ENCODE measurements at places on chromosomes 6 and 20.

GRCh38 chr6:39488255-39488879 lies 165.9 kb upstream of the KCNK16 start:
- no peak for DNase-seq

DNA sequence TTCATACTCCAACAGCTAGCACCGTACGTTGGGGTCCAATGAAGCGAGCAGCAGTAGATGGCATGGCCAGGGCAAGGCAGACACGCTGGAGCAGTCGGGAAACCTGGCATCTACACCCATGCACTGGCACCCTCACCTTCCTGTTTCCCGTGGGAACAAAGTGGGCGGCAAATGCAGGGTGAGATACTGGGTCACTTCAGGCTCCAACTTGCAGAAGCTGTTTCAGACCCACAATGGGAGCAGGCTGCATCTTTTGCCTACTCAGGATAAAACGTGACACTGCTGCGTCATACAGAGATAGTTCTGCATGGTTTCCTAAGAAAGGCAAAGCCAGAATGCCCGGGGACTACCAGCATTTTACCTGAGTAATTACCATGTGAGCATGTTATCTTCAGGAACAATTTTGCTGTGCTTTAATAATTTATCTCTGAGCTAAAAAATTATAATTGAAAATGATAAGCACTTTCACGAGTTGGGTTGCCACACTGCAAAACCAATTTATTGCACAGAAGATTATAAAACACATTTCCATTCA lies 10.9 kb upstream of the CD93 start:
- DNase-seq: no peak

GRCh38 chr6:31723980-31724691 lies 963 bp downstream of the MPIG6B start:
- DNase-seq: no peak

DNA sequence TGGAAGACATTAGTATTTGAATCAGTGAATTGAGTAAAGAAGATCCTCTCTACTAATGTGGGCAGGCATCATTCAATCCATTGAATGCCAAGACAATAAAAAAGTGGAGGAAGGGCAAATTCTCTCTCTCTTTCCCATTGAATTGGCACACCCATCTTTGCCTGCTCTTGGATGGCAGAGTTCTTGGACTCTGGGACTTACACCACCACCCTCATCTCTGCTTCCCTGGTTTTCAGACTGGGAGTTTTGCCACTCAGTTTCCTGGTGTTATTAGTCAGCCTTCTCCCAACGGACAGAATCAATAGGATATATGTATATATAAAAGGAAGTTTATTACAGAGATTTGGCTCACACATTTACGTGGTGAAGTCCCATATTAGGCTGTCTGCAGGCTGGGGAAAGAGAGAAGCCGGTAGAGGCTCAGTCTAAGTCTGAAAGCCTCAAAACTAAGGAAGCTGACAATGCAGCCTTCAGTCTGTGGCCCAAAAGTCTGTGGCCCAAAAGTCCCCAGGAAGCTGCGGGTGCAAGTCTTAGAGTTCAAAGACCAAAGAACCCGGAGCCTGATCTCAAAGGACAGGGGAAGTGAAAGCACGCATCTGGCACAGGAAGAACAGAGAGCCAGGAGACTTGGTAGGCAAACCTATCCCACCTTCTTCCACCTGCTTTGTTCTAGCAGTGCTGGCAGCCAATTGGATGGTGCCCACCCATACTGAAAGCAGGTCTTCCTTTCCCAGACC lies 64.4 kb downstream of the SMPDL3A start:
- no peak for DNase-seq

- no peak for DNase-seq
Observed at GRCh38 chr20:44495802-44496481, 20.3 kb downstream of the TTPAL start.

- DNase-seq: no peak
Observed at GRCh38 chr6:736657-737446, 43.9 kb upstream of the EXOC2 start.

DNA sequence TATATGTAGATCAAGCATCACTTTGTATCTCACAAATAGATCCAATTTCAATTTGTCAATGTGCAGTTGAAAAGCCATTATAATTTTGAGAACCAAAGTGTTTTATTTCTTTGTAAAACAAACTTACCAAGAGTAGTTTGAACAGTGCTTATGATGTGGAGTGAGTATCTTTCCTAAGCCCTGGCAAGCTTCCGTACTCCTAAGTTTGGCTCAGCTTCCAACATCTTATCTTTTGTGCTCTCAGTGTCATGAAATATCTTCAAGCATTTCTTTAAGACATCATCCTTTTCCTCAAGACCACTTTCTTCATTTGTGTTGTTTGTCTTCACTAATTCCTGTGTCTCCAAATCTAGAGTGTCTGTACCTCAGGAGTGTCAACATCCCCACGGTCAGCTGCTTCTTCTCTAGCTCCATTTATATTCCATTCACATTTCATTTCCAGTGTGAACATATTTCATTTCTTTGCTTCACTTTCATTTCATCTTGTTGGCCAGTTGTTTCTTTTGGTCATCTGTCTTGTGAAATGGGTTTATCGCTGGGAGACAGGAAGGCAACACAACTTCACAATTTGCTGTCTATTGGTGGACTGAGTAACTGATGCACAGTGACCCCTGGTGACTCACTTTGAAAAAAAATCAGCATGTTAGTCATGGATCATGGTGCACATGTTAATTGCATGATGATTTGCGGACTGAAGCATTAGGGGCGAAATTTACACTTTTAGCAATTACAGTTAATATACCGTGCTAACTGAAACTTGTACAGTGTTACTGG lies 36.9 kb downstream of the SLC24A3 start:
- DNase-seq: peak; percentile 19

- no peak for DNase-seq
Observed at GRCh38 chr20:37381621-37382471, 35.9 kb downstream of the SRC start.

GRCh38 chr6:93418033-93418407 lies 1.3 kb downstream of the EPHA7 start:
- DNase-seq: peak; percentile 6

DNA sequence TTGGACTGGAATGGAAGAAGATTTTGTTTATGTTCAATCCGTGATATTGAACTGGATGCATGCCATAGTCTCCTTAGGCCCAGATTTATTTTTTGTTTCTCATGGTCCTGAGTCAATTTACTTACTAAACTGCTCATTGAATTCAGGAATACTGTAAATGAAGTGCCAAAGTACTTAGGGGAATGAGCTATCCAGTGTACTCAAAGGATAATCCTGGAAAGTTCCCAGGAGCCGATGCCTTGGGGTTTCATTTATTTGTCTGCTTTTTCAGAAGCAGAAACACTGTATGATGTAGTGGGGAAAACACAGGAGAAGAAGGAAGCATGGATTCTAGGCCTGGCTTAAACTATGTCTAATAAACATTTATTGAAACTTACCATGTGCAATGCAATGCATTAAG lies 56.1 kb upstream of the THEMIS start:
- DNase-seq: no peak

DNA sequence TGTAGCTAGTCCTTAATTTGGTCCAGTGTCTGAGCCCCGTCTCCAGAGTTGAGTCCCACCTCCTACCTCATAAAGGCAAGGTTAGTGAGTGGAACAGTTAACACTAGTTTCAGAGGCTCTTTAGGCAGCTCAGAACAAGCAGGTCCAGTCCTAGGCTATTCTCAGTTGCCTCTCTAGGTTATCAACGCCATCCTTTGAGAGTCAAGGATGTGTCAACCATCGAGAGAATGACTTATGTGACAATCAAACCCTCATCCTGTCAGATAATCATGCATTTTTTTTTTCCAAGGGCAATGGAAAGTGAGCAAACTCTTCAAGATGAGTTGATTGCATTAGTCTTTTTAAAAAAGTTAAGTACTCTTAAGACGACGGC lies 64.0 kb upstream of the TXNDC5 start:
- DNase-seq: no peak

- no peak for DNase-seq
Observed at GRCh38 chr6:12147557-12148316, 135.6 kb downstream of the HIVEP1 start.

GRCh38 chr6:161117308-161117707 lies 125.7 kb downstream of the MAP3K4 start:
- DNase-seq: no peak

DNA sequence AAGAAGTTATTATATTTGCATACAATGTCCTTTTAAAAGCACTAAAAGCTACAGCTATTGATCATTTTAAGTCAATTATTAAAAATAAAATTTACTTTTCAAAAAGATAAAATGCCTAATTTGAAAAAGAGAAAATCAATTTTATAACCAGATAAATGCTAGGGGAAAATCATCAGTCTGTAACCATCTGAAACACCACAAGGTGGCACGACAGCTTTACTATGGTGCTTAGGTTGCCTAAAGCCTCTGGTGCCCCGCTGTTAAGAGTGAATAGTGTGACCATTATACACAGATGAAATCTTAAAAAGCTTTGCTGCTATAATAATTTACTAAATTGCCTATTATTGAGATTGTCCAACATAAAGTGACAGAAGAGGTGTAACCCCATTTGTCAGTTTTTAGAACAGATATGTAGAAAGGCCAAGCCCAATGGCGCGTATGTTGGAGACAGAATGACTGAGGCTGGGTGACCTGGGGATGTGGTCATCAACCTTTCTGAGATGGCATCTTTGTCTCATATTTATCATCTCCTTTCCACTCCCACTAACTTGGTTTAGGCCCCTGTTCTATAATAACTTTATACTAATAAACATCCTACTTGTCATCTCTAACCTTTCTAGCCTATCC lies 100.8 kb downstream of the MOXD1 start:
- DNase-seq: peak; percentile 49

- no peak for DNase-seq
Observed at GRCh38 chr6:126570507-126570906, 230.6 kb downstream of the CENPW start.

- no peak for DNase-seq
Observed at GRCh38 chr6:57033228-57033627, 13.3 kb upstream of the KIAA1586 start.

- DNase-seq: no peak
Observed at GRCh38 chr6:30061858-30062458, 893 bp downstream of the POLR1H start.

GRCh38 chr20:19427913-19428312 lies 215.5 kb downstream of the SLC24A3 start:
- no peak for DNase-seq

DNA sequence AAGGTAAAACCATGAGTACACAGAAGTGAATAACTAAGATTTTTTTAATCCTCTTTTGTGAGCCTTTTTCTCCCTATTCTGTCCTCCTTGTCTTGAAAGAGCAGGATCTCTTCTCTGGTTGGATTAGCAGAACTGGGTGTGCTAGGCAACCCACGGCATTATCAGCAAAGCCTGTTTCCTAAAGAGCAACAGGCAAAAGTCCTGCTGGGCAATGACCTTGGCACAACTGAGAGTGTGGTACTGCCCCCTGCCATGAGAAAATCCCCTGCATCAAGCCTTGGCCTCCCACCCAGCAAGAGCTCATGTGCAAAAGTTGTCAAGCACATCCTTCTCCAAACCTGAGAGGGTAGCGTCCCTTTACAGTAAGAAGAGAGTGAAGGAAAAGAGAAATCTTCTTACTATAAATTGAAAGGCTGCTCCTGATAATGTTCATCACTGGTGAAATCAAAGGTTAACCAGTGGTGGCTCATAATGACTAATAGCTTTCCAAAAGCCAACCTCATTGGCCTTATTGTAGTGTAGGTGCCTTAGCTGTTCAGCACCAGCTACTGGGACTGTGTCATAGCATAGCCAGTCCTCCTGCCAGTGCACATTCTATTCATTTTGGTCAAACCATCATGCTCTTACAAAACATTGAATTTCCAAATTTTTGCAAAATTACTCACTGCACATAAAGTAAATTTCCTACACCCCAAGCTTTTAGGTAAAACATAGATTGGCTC lies 17.1 kb downstream of the KIF6 start:
- no peak for DNase-seq

DNA sequence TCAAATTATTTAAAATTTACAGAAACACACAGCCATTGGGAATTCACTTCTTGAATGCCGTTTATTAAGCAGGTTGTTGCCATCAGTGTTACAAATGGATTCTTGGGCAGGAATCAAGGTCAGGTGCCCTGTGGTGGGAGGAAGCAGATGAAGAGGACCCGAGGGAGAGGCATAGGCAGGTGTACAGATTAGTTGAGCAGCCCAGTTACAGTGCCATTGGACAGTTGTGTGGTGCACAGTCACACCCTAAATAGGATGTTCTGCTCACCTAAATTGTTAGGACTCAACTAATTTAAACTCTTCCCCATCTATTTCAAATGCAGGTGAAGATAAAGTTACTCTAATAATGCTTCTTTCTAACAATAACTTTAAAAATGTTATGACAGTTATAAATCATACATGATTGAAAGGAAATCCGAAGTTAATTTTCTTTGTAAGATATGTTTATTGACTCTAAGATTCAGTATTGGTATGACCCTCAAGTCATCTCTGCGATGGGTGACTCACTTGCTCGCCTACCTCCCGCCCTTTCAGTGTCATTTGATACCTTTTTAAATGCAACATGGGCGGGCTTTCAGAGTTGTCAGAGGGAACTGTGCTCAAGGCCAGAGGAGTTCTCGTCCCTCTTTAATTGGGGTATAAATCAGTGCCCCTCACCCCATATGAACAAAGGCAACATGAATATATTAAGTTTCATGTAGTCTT lies 35.1 kb downstream of the DSE start:
- DNase-seq: peak; percentile 47

- peak; percentile 41 for DNase-seq
Observed at GRCh38 chr6:42978487-42978838, 518 bp downstream of the PEX6 start.

DNA sequence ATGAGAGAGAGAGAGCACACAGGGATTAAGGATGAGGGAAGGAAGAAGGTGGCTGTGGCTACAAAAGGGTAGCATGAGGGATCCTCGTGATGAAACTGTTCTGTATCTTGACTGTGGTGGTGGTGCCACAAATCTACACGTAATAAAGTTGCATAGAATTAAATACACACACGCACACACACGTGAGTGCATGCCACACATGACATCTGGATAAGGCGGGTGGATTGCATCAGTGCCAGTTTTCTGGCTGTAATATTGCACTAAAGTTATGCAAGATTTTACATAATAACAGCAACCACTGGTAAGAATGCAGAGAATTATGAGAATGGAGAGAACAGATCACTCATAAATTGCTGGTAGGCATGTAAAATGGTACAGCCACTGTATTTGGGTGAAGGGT lies 16.9 kb upstream of the STK35 start:
- no peak for DNase-seq

DNA sequence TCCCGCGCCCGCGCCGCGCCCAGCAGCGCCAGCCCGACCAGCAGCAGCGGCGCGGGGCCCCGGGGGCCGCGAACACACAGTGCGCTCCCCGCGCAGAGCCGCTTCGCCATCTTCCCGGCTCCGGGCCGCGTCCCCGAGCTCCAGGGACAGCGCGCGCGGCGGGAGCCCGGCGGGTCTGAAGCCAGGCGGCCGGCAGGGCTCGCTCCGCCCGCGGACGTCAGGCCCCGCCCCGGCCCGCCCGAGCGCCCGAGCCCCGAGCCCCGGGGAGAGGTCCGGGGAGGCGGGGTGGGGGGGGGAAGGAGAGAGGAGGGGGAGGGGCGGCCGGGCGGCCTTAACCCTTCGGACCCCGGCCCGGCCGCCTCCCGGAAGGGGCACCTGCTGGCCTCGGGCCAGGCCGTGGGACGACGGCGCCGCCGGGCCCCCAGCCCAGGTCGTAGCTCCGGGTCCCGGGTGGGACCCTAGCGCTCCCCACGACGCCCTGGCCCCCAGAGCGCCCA lies at the start of gene LAMA5:
TSS of gene LAMA5 (minus strand) at position 177 of the 497 bp plus-strand sequence. CDS start at position 110, 67 bp downstream.
- peak; percentile 88 for DNase-seq

GRCh38 chr6:41228096-41228495 lies at the start of gene TREML4:
TSS of gene TREML4 (plus strand) at chr6:41228349. CDS start at chr6:41228428, 79 bp downstream.
- no peak for DNase-seq

Data from iPS-NIHi11 (cell line).